ENCODE measurements at places on chromosomes 2 and 18.

GRCh38 chr2:3634596-3635121 is 23.3 kb upstream of the ALLC start:
- no peak for DNase-seq

- no peak for DNase-seq
Measured at GRCh38 chr18:45342166-45342565, 273.1 kb upstream of the SLC14A2 start.

GRCh38 chr2:236774171-236774570 is 204.5 kb downstream of the ACKR3 start:
- no peak for DNase-seq

GRCh38 chr2:123916531-123916930 is 108.6 kb upstream of the CNTNAP5 start:
- no peak for DNase-seq

GRCh38 chr2:6960659-6961058 is 43.4 kb downstream of the RNF144A start:
- no peak for DNase-seq

- DNase-seq = no peak
Measured at GRCh38 chr2:128635361-128635900, 316.8 kb upstream of the HS6ST1 start.

GRCh38 chr2:149994057-149994728 is 406.6 kb upstream of the MMADHC start:
- no peak for DNase-seq

DNA sequence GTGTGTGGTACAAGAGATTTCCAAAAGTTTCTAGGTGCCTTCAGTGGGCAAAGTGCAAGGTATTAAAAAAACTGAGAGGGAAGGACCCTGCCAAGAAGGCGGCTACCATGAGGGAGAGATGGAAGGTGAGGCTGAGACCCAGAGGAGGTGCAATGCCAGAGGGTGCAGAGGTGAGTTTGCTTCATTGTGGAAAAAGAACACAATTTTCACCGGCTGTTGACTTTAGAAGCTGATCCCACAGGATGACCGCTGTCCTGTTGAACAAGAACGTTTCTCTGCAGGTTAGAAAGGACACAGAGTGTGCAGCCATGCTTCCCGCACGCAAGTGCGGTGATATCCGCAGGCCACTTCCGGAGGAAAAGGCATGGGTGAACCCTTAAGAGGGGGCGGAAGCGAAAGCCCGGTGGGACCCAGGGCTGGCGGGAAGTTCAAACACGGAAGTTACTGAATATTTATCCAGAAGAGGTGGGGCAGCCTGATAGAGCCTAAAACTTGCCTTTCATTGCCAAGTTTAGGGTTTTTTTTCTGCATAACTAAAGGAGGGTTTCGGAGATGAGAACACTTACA is 16.6 kb downstream of the SP110 start:
- DNase-seq = no peak

- DNase-seq = no peak
Measured at GRCh38 chr2:120876526-120877280, 141.0 kb downstream of the GLI2 start.

DNA sequence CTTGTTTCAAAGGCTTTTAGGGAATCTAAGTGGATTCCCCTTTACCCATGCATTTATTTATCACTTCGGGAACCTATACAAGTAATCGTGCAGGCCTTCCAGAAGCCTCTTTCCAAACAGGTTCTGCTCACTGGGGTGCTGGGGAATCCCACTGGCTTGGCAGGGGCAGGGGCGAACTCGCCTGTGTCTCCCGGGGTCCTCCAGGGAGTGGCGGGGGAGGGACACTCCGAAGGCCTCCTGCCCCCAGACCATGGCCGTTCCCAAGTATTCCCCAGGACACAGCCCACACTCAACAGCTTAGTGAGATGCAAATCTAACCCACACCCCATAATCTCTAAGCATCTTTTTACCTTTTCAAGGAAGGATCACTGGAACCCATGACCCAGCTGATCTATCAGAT is 6.5 kb downstream of the DNMT3A start:
- DNase-seq = no peak

- DNase-seq = no peak
Measured at GRCh38 chr2:144472046-144472412, 47.9 kb downstream of the ZEB2 start.
